ENCODE measurements at places on chromosomes 2 and 18.
A peak's percentile ranks its signal among the peaks of the same experiment; 100 is the strongest.

GRCh38 chr2:70116936-70117552 lies 29.8 kb downstream of the PCBP1 start:
- no peak for DNase-seq

GRCh38 chr2:191622374-191623320 lies 55.3 kb upstream of the NABP1 start:
- DNase-seq, result no peak

GRCh38 chr2:122182616-122183355 lies 427.3 kb downstream of the TSN start:
- DNase-seq, result no peak

- no peak for DNase-seq
Observed at GRCh38 chr2:8435608-8436007, 246.2 kb upstream of the ID2 start.

GRCh38 chr2:164187121-164187520 lies 434.2 kb downstream of the GRB14 start:
- DNase-seq, result no peak

- no peak for DNase-seq
Observed at GRCh38 chr2:96233880-96234316, 25.3 kb upstream of the STARD7 start.

DNA sequence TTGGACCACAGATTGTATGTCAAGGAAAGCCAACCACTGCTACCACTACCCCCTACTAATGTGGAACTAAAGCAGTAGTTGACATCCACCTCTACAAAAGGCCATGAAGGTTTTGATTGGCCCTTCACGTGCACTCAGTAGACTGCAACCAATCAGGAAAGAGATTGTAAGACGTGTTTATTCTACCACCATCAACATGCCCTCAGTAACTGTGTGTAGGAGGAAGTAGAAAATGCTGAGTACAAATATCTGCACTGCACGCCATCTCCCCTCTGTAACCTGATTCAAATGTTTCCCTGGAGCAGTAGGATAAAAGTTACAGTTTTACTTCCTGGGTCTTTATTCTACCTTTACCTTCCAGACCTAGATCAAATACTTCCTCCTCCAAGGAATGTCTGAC lies 2.9 kb upstream of the CASP10 start:
- DNase-seq, result no peak

DNA sequence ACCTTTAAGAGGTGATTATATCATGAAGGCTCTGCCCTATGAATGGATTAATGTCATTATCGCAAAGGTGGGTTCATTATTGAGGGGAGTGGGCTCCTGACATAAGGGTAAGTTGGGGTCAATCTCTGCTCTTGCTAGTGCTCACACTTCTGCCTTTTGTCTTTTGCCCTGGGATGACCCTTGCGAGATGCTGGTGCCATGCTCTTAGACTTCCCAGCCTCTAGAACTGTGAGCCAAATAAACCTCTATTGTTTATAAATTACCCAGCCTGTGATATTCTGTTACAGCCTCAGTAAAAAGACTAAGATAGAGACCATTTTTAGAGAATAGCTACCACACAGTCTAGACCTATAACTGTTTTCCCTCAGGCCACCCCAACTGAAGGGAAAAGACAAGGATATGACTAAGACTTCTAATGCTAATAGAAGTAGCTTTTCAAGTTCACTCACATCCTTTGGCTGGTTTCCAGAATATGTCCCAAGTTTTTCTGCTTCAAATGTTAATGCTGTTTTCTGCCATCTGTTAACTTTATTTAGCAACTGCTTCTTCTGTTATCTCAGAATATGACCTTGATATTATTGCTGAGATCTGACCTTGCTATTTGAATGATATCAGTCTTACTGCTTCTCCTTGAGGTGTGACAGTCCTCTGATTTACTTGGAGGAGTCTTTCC lies 65.1 kb upstream of the STAM2 start:
- no peak for DNase-seq

DNA sequence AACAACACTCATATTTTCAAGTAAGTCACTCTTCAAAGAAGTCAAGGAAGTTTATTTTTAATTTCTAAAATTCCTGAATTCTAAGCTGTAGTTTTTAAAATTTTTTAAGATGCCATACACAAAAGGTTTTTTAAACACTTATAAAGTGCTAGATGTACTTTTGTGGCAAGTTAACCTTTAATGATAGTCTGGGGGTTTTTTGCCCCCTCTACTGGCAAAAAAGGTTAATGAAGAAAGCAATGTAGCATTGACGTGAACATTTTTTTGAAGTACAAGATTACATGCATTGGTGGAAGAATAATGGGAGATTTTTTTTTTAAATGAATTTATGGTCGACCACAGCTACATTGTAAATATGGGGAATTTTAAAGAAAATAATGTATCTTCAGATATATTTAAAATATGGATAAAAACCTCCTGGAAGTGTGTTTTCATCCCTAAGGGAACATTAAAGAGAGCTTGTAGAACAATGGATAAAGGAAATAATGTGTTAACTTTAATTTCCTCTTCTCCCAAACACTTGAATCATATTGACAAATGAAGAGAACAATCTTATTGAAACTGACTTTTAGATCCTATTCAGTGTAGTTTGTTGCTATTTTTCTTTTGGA lies 12.6 kb downstream of the ITPRID2 start:
- no peak for DNase-seq

DNA sequence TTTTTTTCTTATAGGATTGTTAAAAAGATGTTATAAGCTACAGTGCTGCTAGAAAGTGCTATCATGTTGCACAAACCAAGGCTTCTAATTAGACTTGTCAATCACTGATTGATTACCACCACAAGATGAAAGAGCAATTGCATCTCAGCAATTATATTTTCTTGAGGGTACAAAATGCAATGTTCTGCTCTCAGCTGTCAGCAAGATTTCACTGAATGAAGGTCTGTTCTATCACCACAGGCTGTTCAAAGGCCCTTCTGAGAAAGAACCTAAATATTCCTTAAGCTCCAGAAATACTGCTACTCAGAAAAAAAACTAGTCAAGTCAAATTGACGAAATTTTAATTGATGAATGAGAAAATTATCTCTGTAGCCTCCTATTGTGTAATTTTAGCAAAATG lies 301.9 kb upstream of the KYNU start:
- DNase-seq, result no peak

DNA sequence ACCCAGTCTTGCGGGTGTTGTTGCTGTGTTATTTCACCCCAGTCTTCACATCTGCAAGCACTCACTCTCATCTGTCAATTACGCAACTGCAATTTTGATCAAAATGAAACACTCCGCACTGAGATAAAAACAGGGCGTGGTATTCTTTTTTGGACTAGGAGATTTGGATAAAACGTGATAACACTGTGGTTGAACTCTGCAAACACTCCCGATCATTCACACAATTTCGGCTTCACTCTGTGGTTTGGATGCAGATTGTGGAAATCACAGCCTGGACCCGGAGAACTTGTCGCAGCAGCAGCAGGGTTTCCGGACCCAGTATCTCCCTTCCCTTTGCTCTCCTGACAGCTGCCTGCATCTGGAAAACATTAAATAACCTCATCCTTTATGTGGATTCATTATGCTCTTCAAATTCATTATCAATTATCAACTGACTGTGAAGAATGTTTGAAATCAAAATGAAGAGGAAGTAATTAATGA lies 49.4 kb upstream of the APCDD1 start:
- DNase-seq, result no peak

DNA sequence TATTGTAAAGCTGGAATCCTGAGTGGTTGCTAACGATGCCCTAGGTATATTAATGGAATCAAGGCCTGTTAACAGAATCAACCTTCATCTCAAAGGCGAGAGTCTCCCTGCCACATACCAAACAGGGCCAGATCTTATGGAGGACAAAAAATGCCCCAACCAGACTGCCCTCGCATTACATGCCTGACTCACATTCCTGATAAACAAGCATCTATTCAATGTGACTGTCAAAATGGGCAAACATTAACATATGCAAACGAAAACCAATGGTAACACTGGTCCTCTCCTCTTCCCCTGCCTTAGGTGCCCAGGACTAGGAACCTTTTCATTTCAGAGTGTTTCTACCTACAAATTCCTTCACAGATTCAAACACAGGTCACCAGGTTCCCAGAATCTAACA lies 83.4 kb downstream of the COL6A3 start:
- no peak for DNase-seq

GRCh38 chr2:16665748-16666448 lies at the start of gene CYRIA:
TSS of gene CYRIA (minus strand) at chr2:16665834. CDS start at chr2:16588119, 77,715 bp downstream.
- peak; percentile 45 for DNase-seq

Measured in CD8-positive, alpha-beta memory T cell (primary cell).